ENCODE measurements at places on chromosomes 2 and 18.

DNA sequence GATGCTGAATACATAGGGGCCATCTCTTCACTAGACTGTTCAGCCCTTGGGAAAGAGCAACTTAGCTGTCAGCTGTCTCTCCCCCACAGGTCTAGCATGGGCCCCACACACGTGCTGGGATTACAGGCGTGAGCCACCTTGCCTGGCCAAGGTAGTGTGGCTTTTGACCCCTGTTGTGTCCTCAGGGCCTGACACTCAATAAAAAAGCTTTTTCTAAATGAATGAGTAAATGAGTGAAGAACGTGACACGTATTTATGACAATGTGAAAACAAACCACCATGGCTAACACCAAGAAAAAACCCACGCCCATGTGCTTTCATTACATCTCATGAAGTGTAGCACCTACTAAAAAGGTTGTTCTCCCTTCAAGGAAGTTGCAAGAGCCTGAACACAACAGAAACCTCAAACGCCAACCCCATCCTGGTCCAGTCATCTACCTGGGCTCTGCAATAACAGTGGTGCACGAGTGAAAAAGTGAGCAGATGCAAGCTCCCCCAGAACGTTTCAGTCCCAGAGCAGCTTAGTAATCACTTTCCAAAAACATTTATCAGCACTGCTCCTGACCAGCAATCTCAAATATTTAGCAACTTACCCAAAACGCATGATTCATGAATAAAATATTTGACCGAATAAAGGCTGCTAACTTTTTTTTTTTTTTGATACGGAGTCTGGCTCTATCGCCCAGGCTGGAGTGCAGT lies 3.4 kb downstream of the WDFY1 start:
- peak; percentile 34 for DNase-seq

DNA sequence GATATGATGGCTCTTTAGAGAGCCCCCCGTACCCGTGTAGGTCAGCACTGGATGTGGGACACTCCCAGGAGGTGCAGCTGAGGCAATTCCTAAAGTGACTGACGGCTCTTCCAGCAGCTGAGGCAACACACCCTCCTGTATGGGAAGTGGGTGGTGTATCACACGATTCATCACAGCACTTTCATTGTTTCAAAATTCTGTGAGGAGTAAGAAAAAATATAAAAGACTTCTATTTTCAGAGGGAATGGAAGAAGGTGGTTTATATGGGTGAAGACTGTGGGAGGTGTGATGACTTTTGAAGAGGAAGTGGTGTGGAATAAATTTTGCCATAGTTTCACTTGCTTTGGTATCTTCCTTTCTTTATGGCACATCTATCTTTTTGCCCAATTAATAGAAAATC lies 22.3 kb downstream of the QPCT start:
- no peak for DNase-seq

GRCh38 chr2:69152847-69153583 lies 140.0 kb downstream of the ANTXR1 start:
- DNase-seq, result no peak

GRCh38 chr2:236597629-236598028 lies 28.0 kb downstream of the ACKR3 start:
- DNase-seq, result no peak

GRCh38 chr2:90069290-90069894 lies 1377.9 kb downstream of the RPIA start:
- DNase-seq, result no peak

DNA sequence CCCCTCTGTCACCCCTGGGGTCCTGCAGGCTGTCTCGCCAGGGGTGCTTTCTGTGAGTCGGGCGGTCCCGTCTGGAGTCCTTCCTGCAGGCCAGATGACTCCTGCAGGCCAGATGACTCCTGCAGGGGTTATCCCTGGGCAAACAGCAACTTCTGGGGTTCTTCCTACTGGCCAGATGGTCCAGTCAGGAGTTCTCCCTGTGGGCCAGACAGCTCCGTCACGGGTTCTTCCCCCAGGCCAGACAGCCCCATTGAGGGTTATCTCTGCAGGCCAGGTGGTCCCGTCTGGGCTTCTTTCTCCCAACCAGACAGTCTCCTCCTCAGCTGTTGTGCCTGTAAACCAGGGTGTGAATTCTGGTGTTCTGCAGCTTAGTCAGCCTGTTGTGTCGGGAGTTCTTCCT lies 27.6 kb downstream of the ADNP2 start:
- DNase-seq, result no peak

- no peak for DNase-seq
These were observed 46.1 kb downstream of the YES1 start for GRCh38 chr18:765764-766549.

- no peak for DNase-seq
These were observed 6.3 kb downstream of the OSR1 start for GRCh38 chr2:19351899-19352697.

GRCh38 chr2:128313931-128314347 lies 4.7 kb downstream of the HS6ST1 start:
- no peak for DNase-seq

- DNase-seq, result no peak
These were observed 29.9 kb downstream of the HDHD2 start for GRCh38 chr18:47120428-47120827.

GRCh38 chr18:53639687-53640086 lies 584.8 kb downstream of the MBD2 start:
- DNase-seq, result no peak

DNA sequence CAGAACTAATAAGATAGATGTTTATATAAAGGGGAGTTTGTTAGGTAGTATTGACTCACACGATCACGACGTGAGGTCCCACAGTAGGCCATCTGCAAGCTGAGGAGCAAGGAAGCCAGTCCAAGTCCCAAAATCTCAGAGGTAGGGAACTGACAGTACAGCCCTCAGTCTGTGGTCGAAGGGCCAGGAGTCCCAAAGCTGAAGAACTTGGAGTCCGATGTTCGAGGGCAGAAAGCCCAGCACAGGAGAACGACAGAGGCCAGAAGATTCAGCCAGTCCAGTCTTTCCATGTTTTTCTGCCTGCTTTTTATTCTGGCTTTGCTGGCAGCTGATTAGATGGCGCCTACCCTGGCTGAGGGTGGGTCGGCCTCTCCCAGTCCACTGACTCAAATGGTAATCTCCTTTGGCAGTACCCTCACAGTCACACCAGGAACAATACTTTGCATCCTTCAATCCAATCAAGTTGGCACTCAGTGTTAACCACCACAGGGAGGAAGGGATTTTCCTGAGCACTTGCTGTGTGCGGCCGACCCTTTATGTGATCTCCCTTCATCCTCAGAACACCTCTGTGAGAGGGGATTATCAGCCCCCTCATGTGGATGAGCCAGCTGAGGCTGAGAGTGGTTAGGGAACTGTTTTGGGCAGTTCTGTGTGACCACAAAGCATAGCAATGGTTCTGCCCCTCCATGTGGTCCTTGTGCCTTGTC lies 78.3 kb downstream of the RNF144A start:
- DNase-seq, result no peak

GRCh38 chr2:136189221-136189782 lies 71.4 kb upstream of the CXCR4 start:
- DNase-seq, result no peak

DNA sequence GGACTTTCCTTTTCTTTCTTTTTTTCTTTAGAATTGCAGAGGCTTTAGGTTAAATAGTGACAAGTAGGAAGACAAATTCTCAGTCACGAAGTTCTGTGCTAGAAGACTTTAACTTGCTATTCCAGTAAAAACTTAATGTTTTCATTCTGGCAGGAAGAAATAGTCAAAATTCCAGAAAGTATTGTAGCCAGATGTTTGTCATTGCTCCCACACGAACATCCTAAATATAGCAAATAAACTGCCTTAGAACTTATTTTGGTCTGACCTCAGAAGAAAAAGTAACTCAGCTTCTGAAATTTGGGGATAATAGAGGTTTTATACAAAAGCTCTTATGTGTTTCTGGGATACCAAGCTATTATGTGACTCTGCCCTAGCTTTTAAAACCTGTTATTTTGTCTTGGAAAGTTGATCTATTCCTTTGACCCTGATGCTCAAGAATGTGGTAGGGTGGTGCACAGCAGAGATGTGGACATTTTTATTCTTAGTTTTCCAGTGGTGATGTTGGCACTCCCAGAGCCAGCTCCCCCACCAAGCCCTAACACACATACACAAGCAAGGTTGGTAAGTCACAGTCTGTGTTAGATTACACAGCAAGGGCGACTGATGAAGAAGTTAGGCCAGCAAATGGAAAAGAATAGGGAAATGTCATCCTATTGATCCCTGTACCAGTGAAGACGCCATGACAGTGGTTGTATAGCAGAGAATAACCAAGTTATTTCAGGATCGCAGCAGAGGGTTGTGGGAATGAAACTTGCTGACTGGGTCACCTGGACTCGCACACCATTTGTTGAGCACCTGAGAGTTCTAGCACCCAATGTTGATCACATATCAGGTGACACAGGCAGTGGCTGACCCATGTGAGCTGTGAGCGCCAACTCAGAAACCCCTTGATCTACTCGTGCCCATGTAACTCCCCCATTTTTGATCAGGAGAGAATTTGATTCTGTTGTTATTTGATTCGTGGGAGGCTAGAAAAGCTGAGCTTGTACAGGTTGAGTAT lies 23.7 kb downstream of the FARP2 start:
- no peak for DNase-seq

DNA sequence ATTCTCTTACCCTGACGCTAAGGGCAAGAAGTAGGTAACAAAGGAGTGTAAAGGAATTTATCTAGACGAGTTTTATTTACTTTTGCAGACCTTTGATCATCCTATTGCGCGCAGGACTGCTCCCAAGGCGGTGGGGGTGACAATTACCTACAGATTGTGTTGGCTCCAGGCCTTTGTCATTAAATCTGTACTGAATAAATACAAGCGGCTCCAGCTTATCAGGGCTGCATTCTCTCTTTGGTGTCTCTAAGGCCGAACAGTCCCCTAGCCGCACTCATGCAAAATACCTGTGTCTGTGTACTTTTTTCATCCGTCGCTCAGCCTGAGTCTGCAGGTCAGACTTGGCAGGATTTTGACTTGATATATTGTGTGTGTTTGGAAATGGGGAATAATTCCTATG lies 57.9 kb upstream of the DYSF start:
- no peak for DNase-seq

GRCh38 chr2:132586101-132586511 lies 83.9 kb downstream of the LYPD1 start:
- DNase-seq, result no peak

DNA sequence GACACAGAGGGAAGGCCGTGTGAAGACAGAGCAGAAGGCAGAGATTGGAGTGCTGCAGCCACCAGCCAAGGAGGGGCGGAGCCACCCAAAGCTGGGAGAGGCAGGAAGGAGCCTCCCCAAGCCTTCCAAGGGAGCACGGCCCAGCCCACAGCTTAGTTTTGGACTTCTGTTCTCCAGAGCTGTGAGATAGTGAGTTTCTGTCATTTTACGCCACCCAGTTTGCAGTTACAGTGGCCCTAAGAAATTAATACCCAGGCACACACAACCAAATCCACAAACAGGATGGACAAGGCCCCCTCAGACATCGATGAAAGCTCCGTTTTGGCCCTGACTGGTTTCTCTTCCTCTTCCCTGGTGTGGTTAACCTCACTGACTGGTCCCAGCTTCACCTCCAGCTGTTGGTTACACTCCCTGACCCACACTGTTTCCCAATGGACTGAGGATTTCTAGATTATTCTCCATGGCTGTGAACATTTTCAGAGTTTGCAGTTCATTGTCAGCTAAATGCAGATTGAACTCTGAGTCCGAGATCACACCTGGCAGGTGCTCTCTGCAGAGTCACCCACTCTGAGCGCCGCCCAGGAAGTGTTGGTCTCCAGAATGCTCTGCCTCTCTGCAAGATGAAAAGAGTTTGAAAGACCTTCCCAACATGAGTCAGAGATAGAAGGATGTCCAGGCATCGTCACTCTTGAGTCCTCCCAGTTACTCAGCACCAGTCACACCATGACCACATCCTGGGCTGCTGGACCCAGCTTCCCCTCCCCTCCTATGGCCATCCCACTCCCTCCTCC lies 100.2 kb downstream of the TWIST2 start:
- DNase-seq, result no peak

GRCh38 chr18:57621246-57621604 lies 411 bp downstream of the NARS1 start:
- DNase-seq, result peak; percentile 12

Data from activated CD4-positive, alpha-beta T cell treated with anti-CD3 and anti-CD28 coated beads, Interleukin-2, amount 50 U/mL, for 4 hours (primary cell).